ENCODE measurements at places on chromosomes 5 and 9. TPM values are rescaled to one million over a fixed set of nuclear protein-coding genes. Genes with fewer than 3 reads are reported as not detected.

- DNase-seq, result no peak
Observed at GRCh38 chr9:121138973-121139372, 62.7 kb downstream of the RAB14 start.

DNA sequence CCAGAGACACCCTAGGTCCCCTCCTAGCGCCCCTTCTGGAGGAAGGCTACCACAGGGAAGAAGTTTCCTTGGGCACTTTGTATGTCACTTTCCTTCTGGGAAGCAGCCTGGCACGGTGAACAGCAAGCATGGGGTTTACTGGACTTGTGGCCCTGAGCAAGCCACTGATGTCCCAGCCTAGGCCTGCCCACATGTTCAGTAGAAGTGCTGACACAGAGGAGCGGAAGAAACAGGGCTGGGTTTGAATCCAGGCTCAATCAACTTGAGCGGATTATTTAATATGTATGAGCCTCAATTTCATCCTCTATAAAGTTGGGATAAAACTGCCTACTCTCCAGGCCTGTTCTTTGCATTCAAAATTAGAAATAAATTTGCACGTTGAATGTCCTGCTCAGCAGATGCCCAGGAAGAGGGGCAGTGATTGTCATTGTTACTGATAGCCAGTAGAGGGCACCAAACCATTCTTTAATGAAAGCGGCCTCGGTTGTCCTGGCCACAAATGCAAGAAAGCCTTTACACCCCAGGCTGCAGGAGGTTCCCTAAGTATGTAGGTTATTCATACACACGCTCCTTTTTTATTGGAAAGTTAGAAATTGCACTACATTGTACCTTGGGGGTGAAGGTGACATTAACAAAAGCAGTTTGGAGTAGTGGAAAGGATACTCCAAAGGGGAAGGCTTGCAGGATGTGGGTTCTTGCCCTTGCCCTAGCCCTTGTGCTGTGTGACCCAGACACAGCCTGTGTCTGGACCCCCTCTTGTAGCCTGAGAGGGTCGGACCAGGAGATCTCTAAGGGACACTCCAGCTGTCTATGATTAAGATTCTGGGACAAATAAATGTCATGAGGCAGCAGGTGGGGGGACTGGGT, 13.4 kb upstream of the XPA start:
- no peak for DNase-seq

- DNase-seq, result no peak
Observed at GRCh38 chr5:16713386-16713928, 96.7 kb upstream of the RETREG1 start.

PCDHGA1 gene
- total RNA-seq, result 0.71 TPM

CCDC183 gene
- total RNA-seq, result 1.5 TPM

Measured in sigmoid colon (tissue), 7 donors.